ENCODE measurements at places on chromosomes 1 and 21.

GRCh38 chr1:25239681-25240541, 7.3 kb downstream of the RSRP1 start:
- DNase-seq: peak; percentile 85

DNA sequence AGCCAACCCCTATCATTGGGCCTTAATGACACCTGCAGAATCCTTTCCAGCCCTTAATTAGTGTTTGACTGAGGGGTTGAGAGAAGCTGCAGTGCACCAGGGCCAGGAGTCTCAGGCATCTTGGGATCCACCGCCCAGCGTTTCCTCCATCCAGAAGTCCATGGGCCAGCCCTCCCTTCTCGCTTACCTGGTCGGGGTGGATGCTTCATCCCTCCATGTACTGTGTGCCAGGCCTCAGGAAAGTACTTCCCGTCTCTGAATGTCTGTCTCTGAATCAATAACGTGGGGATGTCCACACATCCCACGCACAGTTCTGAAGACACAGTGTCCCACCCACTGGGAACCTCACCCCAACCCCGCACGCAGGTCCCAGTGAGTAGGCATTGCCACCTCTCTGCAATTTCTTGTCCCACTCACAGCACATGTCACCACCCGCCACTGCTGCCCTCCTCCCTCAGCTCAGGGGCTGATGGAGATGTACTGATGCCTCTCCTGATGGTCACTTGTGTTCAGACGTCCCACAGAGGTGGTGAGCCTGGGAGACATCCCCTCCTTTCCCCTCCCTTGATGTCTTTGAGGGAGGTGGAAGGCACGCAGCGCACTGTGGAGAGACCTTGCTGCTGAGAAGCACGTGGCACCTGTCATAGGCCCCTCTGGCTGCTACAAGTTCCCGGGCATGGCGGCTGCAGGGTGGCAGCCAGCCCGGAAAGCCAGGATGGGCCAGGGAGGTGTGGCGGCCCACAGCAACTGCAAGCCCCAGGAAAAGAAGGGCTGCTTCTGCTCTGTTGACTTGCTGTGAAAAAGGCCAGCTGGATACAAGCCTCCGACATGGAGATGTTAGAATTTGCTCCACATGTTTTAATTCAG, 29.4 kb upstream of the PRSS38 start:
- DNase-seq: no peak

- DNase-seq: no peak
Measured at GRCh38 chr1:179817056-179817455, 60.5 kb downstream of the TOR1AIP2 start.

DNA sequence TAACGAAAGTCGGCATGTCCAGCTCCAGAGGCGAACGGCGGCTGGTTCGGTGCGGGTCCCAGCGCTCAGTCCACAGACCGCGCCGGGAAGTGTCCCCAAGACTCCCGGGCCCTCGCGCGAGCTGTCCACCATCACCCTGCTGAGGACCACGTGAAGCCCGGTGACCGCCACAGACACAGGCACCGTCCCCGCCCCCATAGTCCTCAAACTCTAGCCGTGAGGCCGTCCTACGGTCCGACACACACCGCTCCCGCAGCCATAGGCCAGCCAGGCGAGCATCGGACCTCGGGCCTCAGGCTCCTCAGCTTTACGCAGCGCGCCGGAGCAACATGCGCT, 535 bp downstream of the SETD4 start:
- no peak for DNase-seq

DNA sequence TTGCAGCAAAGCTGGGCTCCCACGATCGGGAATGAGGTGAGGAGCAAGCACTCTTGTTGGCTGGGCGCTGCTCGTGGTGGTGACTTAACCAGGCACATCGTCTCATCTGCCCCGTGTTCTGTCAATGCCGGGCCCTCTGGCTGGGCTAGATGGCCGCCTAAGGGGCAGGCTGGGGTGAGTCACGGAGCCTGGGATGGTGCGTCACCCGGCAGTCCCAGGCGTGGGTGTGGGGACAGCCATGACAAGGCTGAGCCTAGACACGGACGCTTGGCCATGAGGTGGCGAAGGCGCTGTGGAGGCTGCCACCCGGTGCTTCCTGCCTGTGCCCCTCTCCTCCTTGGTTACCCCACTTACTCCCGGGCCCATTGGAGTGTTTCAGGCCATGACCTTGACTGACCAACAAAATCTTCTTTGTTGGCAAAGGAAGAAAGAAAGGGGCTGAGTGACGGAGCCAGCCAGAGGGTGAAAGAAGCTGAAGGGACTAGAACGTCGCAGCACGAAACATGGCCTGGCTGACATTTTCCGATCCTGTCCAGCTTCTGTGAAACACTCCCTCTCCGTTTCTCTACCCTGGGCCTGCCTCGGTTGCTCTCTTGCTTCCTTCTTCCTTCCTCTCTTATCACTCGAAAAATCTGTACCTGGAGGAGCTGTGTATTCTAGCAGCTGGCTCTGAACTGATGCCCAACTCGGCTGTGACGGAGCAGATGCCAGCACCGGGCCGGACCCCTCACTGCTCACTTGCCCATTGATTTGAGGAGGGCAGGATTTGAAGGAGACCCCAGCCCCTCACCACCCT, 596 bp downstream of the CD247 start:
- DNase-seq: no peak

DNA sequence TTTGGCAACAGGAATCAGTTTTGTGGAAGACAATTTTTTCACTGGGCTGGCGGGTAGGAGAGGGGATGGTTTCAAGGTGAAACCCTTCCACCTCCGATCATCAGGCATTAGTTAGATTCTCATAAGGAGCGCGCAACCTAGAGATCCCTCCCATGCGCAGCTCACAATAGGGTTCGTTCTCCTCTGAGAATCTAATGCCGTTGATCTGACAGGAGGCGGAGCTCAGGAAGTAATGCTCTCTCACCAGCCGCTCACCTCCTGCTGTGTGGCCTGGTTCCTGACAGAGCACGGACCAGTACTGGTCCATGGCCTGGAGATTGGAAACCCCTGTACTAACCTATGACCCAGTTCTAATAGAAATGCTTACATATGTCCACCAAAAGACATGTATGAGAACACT, 96.6 kb upstream of the KIAA1614 start:
- no peak for DNase-seq

DNA sequence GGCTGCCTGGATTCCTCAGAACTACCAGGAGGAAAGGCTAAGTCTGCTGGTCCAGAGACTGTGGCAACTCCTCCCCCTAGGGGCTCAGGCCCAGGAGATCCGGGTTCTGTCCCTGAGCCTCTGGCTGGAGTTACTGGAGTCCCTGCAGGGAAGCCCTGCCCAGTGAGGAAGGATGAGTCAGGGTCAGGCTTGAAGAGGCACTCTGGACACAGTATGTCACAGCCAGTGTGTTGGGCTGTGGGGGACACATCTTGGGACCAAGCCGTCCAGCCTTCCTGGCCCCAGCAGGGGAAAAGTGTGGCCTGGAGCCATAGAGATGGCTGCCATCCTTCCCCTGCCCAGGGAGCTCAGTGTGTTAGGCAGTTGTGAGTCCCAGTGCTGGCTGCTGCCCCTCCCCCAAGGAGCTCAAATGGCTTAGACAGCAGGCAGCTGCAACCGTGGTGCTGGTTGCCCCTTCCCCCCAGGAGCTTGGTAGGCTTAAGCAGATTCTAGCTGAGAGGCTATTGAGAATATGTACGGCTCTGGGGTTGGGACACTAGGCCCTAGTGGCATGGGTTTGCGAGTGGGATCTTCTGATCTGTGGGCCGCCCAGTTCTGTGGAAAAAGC, 28.2 kb upstream of the RABGAP1L start:
- no peak for DNase-seq

DNA sequence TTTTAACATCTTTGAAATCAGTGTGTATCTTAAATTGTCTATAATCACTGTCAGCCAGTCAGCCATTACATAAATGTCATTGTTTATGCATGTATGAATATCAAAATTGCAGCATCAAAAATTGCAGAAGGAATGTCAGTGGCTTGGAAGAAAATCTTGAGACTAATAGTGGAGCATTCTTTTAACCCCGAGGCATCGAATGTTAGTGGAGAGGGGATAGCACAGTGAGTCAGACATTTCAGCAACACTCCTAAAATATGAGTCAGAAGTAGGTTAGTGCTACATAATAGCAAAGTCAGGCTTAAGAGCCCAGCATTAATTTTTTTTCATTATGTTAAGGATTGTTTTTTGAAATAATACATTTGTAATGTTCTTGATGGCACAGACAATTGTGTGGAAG, 45.5 kb downstream of the SNRPE start:
- no peak for DNase-seq

GRCh38 chr1:201488830-201489589, 17.9 kb downstream of the CSRP1 start:
- DNase-seq: no peak

GRCh38 chr1:164092603-164093353, 466.2 kb upstream of the PBX1 start:
- no peak for DNase-seq

DNA sequence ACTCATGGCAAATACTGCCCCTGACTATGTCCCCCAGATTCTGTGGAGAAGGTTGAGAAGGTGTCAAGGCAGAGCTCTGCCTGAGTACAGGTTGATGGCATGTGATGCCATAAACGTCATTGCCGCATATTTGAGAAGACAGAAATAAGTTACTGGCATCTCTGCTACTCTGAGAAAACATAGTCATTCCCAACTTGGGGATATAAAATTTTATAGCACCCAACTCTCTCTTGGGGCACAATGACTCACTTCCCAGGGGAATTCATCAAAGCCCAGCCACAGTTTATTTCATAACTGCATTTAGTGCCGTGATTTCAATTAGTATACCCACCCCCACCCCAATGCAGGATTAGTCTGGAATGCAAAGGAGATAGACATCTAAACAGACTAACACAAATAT, 101.9 kb upstream of the TNR start:
- no peak for DNase-seq

DNA sequence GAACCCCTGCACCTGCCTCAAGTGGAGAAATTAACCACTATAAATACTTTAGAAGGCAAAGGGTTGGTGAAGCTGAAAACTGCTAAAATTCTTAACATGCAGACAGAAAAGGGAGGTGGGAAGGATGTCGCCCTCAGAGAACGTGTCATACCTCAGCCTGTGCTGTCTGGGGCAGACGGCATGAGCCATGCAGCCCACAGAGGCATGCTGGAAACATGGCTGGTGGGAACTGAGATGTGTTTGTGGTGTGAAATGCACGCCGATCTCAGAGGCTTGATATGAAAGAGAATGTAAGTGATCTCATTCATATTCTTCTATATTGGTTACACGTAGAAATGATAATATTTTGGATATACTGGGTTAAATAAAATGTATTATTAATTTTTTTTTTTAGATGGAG, 16.3 kb downstream of the AGPAT3 start:
- no peak for DNase-seq

DNA sequence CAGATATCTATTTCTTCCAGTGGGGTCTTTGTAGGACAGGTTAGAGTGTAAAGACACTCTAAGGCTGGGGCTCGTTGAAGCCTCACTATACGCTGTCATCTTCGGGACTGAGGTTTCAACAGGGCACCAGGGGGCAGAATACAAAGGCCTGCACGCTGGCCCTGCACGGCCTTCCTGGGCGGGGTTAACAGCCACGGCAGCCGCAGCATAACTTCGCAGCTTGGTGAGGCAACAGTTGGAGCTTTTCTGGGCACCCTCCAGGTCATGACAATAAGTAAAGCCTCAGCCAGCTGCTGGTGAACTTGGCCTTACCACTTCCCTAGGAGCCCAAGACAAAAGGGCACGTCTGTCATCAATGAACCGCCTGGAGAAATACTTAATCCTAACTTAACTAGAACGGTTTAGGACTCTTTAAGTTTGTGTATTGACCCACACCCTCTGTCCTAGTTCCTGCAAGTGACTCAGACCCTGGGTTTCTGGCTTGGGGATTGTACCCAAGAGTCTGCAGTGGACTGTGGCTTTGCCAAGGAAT, 2.3 kb upstream of the RUNX1 start:
- DNase-seq: no peak

DNA sequence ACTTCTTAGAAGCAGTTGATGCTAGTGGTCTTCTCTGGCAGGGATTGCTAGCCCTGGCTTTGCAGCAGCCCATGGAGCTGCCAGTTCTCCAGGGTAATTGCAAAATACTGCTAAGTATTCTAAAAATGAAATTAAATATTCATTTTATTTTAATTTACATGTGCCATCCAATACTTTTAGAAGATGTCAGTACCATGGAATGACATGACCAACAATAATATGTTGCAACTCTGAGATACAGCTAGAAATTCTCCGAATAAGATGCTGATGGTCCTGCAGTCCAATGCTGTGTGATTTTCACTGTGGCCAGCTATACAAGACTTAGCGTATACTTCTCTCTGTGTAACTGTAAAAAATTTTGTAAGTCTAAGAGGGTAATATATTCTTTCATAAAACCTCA, 20.0 kb upstream of the WARS2 start:
- DNase-seq: no peak

GRCh38 chr1:909861-910310, 13.8 kb upstream of the SAMD11 start:
- no peak for DNase-seq

- DNase-seq: peak; percentile 21
Measured at GRCh38 chr21:41121785-41122415, 46.1 kb upstream of the BACE2 start.

All from GM12864 (cell line).